BE2C (cell line): ENCODE measurements at places on chromosomes 13 and 19.

DNA sequence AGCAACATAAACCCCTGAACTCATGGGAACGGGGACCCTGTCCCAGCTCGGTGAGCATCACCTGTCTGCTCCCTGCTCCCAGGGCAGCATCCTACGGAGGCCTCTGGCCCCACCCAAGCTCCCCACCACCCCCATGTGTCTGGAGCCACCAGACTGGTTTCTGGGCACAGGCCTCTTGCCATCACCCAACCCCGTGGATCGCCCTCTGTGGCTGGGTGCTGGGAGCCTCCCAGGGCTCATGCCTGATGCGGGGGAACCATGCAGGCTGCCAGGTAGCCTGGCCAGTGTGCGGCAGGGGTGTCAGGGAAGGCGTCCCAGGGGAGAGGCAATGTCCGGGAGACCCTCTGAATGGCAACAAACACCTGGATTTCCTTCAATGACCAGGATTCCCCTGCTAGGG is 2.7 kb downstream of the MICOS13 start:
- DNase-seq: no peak

- DNase-seq: no peak
These were observed 9.9 kb upstream of the ADGRE5 start for GRCh38 chr19:14371301-14371821.

- DNase-seq: no peak
These were observed 15.0 kb upstream of the ZNF69 start for GRCh38 chr19:11872624-11873023.

GRCh38 chr13:104143760-104144416 is 1077.7 kb upstream of the SLC10A2 start:
- no peak for DNase-seq

- no peak for DNase-seq
These were observed 35.0 kb downstream of the FLT1 start for GRCh38 chr13:28459911-28460310.
